ENCODE measurements at places on chromosomes 6 and 20.

- H3K27me3 ChIP-seq: no peaks in the 10 kb centered on the region
- H3K27ac ChIP-seq: no peak overlapping the region
- H3K4me1 ChIP-seq: no peaks in the 10 kb centered on the region
- DNase-seq: no peak
- no peaks in the 10 kb centered on the region for H3K36me3 ChIP-seq
Measured at GRCh38 chr6:122839472-122839871, 50.4 kb downstream of the SMPDL3A start.

GRCh38 chr20:41158082-41158625, 20.8 kb downstream of the PLCG1 start:
- no peaks in the 10 kb centered on the region for H3K27me3 ChIP-seq
- no peak for DNase-seq
- peaks cover 49% of the 10 kb centered on the region for H3K4me1 ChIP-seq
- H3K4me3 ChIP-seq: no peak overlapping the region
- no peak overlapping the region for H3K27ac ChIP-seq
- H3K36me3 ChIP-seq: peaks cover 55% of the 10 kb centered on the region

GRCh38 chr6:97246842-97247241, 36.2 kb downstream of the MMS22L start:
- DNase-seq: no peak
- H3K36me3 ChIP-seq: no peaks in the 10 kb centered on the region
- no peaks in the 10 kb centered on the region for H3K4me1 ChIP-seq
- H3K4me3 ChIP-seq: no peak overlapping the region
- H3K27ac ChIP-seq: no peak overlapping the region
- H3K27me3 ChIP-seq: no peaks in the 10 kb centered on the region

- H3K4me3 ChIP-seq: no peak overlapping the region
- no peaks in the 10 kb centered on the region for H3K4me1 ChIP-seq
- H3K36me3 ChIP-seq: no peaks in the 10 kb centered on the region
- H3K27me3 ChIP-seq: no peaks in the 10 kb centered on the region
Measured at GRCh38 chr6:56048601-56049000, 173.2 kb upstream of the BMP5 start.

DNA sequence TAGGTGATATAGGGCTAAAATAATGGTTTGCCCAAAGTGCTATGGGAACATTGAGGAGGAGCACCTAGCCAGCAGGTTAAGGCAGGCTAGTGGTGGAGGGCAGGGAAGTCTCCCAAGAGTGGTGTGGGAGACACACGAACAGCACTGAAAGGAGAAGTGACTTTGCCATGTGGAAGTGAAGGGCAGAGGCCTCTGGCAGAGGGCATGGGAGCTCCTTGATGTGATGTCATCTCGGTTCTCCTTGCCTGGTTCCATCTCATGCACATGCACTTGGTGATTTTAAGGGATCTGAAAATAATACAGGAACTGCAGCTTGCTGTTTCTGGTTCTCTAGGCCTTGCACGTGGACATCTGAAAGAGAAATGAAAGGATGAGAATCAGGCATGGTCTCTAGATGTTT, 4.7 kb upstream of the MAP3K4 start:
- no peak overlapping the region for H3K4me3 ChIP-seq
- H3K27ac ChIP-seq: no peak overlapping the region
- no peaks in the 10 kb centered on the region for H3K4me1 ChIP-seq
- no peak for DNase-seq
- H3K27me3 ChIP-seq: no peaks in the 10 kb centered on the region

DNA sequence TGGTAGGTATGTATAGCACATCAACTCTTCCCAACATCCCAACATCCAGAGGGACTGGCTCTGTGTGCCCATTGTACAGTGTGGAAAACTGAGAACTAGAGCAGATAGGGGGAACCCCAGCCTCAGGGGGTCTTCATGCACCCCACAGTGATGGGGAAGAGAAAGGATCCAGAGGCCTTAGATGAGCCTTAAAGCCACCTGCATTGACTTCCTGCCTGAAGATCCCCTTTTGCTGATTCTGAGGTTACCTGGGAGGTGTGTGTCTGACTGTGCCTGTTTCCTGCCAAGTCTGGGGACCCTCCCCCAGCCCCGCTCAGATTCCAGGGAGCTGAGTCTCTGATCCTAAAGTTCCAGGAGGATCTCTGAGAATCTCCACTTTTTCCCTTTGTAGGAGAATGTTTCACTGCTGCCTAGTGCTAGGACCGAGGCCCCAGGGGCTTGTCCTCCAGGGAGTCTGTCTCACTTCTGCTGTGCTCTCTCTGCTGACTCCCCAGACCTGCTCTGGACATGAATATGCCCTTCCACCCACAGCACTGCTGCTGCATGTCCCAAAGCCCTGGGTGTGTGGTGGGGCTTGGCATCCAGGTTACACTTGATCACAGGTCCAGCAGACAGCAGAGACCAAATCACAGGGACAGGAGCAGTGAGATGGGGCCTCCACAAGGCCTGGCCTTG, 12.8 kb upstream of the PGC start:
- no peak overlapping the region for H3K4me3 ChIP-seq
- no peaks in the 10 kb centered on the region for H3K36me3 ChIP-seq
- no peaks in the 10 kb centered on the region for H3K27me3 ChIP-seq
- no peak for DNase-seq

DNA sequence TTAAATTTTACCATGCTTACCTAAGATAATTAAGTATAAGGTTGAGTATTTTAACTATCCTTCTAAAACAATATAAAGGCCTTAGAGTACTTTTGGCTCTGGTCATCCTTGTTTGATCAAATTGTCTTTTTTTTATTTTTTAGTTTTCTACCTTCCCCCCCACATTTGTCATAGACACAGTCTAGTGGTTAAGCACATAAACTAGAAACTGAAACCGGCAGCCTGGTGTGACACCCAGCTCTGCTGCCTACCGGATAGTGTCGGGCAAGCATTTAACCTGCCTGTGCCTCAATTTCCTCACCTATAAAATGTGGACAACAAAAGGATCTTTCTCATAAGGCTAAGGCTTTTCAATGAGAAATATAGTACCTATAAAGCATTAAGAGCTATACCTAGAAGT, 21.6 kb upstream of the TULP4 start:
- no peak for DNase-seq
- peaks cover 1% of the 10 kb centered on the region for H3K4me1 ChIP-seq
- H3K27me3 ChIP-seq: no peaks in the 10 kb centered on the region
- no peak overlapping the region for H3K4me3 ChIP-seq
- H3K36me3 ChIP-seq: peaks cover 6% of the 10 kb centered on the region

DNA sequence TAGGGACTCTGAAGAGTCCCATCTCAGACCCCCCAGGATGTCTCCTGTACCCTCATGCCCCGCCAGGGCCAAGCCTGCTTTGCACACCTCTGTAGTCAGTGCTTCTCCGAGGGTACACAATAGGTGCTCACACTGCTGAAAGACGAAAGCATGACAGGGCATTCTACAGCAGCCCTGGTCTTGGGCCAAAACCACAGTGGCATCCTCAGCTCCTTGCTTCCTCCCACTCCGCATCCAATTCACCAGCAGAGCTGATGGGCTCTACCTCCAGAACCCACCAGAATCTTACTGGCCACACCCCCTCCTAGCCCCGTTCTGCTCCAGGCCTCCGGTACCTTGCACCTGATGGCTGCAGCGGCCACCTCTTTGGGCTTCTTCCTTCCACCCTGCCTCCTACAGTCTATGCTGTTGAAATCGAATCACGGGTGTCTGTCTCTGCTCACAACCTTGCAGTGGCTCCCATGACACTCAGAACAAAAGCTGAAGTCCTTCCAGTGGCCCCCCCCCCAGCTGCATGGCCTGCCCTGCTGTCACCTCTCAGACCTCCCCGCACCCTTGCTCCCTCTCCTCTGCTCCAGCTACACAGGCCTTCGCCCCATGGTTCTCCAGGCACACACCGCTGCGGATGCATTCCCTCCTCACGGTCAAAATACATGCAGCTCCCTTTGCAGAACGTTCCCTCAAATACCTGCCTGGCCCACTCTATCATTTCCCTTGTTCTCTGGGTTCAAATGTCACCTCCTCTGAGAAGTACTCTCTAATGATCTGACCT, 1.2 kb downstream of the ANGPT4 start:
- H3K27me3 ChIP-seq: no peaks in the 10 kb centered on the region
- no peaks in the 10 kb centered on the region for H3K36me3 ChIP-seq
- no peak overlapping the region for H3K4me3 ChIP-seq
- H3K4me1 ChIP-seq: peaks cover 29% of the 10 kb centered on the region

DNA sequence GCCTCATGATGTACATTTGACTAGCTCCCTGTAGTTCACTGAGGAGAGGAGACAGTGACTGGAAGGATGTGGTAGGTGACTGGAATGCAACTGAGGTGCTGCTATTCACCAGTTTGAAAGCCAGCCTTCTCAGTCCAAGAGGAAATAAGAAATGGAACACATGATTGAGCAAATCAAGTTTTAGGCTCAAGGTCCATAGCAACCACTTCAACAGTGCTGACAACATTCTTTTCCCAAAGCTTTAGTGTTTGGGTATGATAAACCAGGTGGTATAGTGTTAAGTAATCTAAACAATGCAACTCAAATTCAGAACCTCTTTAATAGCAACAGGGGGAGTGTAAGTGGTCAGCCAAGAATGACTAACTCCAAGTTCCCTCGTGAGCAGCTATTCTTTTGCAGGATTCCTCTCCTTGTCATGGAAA, 9.2 kb downstream of the ZHX3 start:
- DNase-seq: no peak
- peak overlapping the region; percentile 42 for H3K27ac ChIP-seq
- H3K27me3 ChIP-seq: no peaks in the 10 kb centered on the region
- H3K4me3 ChIP-seq: no peak overlapping the region
- no peaks in the 10 kb centered on the region for H3K4me1 ChIP-seq
- H3K36me3 ChIP-seq: no peaks in the 10 kb centered on the region

Data from spinal cord (tissue), 10 donors.